Smooth muscle cell of bladder (primary cell): ENCODE measurements at places on chromosomes 11 and 22. TPM values are rescaled to one million over a fixed set of nuclear protein-coding genes. Genes with fewer than 3 reads are reported as not detected.

OR51E2 gene
- 0.09 TPM in 1 of 2 replicates, not detected in the other for total RNA-seq

KCNQ1OT1 gene
- 4.0 and 4.9 TPM in 2 replicates for total RNA-seq

NCF4 gene
- total RNA-seq = not detected in 2 replicates

RAB38 gene
- 1.4 and 1.5 TPM in 2 replicates for total RNA-seq

TSG101 gene
- total RNA-seq = 50.2 and 52.0 TPM in 2 replicates

C11orf65 gene
- total RNA-seq = 0.83 and 1.3 TPM in 2 replicates

OR8D1 gene
- not detected in 2 replicates for total RNA-seq

CLDN5 gene
- 0.28 and 2.5 TPM in 2 replicates for total RNA-seq

SLN gene
- total RNA-seq = not detected in 2 replicates

APOA4 gene
- not detected in 2 replicates for total RNA-seq

IGF2 gene
- total RNA-seq = 1.8 and 7.3 TPM in 2 replicates
